ENCODE measurements at places on chromosomes 7 and 10.
A peak's percentile ranks its signal among the peaks of the same experiment; 100 is the strongest.

DNA sequence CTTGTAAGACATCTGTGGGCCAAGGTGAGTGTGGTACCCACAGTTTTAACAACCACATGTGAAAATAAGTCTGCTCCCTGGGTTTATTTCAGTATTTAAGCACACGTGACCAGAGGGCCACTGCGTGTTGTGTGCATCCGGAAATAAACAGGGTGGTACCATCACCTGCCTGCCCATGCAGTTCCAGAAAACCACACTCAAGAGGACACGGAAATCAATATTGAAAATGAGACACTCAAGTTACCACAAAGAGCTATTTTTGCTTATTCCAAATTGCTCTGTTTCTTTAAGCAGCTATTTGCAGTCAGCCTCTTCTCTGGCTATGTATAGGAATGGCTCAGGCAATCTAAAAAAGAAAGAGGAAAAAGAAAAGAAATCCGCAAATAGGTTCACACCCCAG is 71.8 kb upstream of the LOXL4 start:
- no peak for DNase-seq

- no peak for DNase-seq
Observed at GRCh38 chr7:77223261-77223660, 23.6 kb upstream of the FGL2 start.

GRCh38 chr10:1627945-1628344 is 109.4 kb downstream of the ADARB2 start:
- DNase-seq = no peak

- no peak for DNase-seq
Observed at GRCh38 chr7:93145354-93145753, 2.8 kb downstream of the SAMD9L start.

- no peak for DNase-seq
Observed at GRCh38 chr10:110410329-110411046, 87.2 kb upstream of the DUSP5 start.

DNA sequence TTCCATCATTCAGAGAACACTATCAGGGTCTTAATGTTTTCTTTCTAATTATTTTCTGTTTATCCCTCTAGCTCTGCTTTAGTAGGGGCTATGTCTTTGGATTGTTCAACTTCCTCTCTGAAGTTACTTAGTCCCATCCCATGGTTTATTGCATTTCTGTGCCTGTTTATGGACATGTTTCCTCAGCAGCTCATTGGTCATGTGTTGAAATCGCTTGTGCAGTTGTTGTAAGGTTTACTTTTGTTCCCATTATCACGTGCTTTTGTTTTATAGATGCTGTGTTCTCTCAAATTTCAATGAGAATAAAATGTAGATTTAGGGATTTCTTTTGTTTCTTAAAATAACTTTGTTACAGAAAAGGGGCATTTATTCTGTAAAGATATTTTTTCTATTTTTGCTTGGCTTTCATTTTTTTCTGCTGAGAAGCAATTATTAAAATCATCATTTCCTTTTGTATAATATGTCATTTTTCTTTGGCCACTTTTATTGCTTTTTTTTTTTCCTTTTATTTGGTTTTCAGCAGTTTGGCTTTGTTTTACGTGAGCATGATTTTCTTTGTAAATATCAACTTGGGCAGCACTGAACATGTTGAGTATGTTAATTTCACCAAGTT is 110.9 kb downstream of the CCDC7 start:
- DNase-seq = no peak

GRCh38 chr7:113835367-113835766 is 83.4 kb downstream of the PPP1R3A start:
- DNase-seq = no peak

- DNase-seq = no peak
Observed at GRCh38 chr7:121041516-121042148, 53.1 kb downstream of the CPED1 start.

GRCh38 chr7:151427705-151428377 is 12.1 kb downstream of the CRYGN start:
- DNase-seq = no peak

DNA sequence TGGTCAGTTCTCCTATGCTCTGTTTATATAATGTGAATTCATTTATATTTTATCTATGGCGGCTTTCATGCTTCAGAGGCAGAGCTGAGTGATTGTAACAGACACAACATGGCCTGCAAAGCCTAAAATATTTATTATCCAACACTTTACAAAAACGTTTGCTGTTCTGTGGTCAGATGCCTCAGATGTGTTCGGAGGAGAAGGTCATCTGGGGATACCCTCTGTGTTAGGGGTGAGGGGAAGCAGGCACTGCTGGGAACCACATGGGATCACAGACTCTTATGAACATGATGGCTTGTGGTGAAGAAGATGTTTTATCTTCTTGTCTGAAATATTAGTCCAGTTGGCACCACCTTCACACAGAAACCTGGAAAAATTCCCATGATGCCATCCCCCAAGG is 203.4 kb downstream of the PHTF2 start:
- DNase-seq = no peak

GRCh38 chr10:71708301-71708703 is 11.3 kb downstream of the C10orf105 start:
- DNase-seq = peak; percentile 79

DNA sequence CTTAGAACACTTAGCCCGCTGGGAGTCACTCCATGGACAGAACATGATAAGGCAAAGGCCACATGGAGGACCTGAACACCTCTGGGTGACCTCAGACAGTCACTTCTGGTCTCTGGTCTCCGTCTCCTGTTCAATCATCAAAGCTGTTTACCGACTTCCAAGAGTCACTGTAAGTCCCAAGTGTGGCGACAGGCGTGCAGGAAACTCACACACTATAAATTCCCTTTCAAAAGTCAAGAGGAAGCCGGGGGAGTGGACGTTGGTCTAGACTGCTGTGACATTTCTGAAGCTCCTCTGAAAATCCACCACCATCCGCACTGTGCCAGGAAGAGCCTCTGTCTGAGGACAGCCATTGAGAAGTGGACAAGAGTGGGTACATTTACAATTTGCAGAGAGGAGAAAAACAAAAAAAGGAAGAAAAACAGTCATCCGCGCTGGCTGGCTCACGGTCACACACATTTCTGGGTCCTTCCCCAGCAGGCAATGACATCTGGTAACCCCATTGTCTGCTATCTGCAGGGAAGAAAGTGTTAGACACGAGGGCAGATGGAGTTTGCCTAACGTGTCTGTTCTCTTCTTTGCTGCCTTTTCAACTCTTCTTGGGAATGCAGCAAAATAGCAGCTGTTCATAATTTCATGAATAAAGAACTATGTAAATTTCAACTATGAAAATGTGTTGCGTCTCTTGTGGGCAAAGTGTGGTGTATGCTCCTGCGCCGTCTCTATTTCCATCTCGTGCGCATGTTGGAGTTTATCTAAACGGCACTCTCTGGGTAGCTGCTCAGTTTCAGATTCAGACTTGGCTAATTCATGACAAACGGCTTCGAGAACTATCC is 32.9 kb upstream of the CUX1 start:
- DNase-seq = no peak

DNA sequence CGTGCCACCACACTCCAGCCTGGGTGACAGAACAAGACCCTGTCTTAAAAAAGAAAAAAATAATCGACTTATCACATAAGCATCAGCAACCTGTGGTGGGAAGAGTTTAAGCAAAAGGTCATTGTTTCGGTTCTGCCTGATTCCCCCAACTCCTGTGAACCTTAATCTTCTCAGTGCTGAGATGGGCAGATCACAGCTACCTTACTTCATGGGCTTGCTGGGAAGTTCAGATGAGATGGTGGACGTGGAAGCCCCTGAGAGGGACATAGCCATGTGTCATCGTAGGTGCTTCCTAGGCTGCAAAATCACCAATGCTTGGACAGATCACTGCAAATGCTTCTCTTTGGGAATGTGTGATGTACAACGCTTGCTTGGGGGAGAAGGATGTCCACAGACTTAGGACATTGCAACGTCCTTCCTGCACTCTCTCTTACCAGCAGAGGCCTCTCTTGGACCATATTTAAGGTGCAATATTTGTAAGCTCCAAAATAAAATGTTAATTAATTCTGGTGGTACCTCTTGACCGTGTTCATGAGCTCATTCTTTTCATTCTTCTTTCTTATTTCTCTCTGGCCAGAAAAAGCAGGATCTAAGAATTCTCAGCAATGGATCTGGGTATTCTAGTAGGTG is 8.6 kb downstream of the GJD4 start:
- DNase-seq = no peak

GRCh38 chr10:15037691-15038090 is 6.1 kb upstream of the OLAH start:
- DNase-seq = no peak

GRCh38 chr10:102776779-102777456 is 33.2 kb downstream of the WBP1L start:
- no peak for DNase-seq

GRCh38 chr10:118106426-118106825 is 59.7 kb upstream of the RAB11FIP2 start:
- no peak for DNase-seq

GRCh38 chr7:92433019-92433418 is 14.3 kb upstream of the GATAD1 start:
- DNase-seq = no peak

DNA sequence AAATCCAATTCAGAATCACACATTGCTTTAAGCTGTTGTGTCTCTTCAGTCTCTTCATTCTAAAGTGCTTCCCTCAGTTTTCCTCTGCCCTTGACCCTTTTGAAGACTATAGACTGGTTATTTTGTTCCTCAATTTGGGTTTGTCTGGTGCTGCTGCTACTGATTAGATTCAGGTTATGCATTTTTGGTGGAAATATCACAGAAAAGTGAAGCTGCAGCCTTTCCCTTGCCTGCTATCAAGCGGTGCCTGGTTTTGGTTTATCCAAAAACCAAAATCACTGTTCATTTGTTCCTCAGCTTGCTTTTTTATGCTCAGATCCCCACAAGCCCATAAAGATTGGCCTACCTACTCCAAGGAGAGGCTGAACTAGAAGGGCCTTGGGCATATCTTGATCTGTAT is 55.2 kb downstream of the ELMO1 start:
- no peak for DNase-seq

DNA sequence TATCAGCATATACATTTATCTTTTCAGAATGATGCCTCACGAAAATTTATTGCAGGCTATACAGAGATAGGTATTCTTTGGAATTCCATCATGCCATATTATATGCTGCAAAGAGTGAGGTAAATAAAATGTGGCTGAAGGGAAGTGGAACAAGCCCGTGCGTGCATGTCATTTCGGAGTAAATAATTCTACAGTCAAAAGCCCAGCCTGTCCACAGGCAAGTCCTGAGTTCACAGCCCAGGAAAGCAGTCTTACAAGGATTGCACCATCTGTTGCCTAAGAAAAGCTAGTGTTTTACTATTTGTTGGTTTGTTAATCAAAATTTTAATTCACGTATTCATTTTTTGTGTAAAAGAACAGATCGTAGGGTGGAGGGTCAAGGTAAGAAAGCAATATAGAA is 292.4 kb upstream of the AKR1E2 start:
- no peak for DNase-seq

GRCh38 chr7:1536743-1537534 is 6.4 kb downstream of the MAFK start:
- DNase-seq = no peak

- no peak for DNase-seq
Observed at GRCh38 chr7:45660901-45661211, 86.7 kb downstream of the ADCY1 start.

DNA sequence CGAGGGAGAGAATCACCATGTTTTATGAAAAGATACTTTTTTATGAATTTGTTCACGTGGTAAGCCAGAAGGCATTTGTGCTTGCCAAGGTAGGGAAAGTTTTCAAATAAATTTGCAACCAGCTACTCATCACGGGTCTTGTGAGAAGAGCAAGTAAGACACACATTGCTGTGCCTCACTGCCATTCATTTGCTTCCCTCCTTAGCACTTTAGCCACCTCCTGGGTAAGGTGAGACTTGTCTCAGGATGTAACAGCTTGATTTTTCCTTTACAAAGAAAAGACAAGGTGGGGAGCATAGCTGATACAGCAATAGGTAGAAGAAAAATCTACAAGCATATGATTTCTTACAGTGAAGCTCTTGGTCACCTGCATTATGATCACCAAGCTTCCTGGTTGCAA is 342.4 kb upstream of the GRM3 start:
- DNase-seq = no peak

- no peak for DNase-seq
Observed at GRCh38 chr7:156438011-156438410, 202.6 kb upstream of the RNF32 start.

- DNase-seq = no peak
Observed at GRCh38 chr10:11204351-11204942, 186.8 kb downstream of the CELF2 start.

- no peak for DNase-seq
Observed at GRCh38 chr7:35251606-35252310, 2.1 kb downstream of the TBX20 start.

DNA sequence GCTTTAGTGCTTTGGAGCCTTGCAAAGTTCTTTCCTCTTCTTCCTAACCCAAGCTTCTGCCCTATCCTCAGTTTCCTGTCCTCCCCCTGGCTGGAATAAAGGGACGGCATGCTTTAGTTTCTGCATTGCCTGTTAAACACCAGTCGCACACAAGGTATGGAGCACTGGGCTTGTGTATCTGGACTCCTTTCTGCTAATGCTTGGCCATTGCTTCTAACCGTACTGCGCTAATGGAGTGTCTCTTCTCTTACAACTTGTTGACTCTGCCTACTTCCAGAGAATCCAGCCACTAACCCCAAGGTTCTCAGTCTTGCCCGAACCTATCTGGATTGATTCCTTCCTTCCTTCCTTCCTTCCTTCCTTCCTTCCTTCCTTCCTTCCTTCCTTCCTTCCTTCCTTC is 120.6 kb downstream of the REEP3 start:
- no peak for DNase-seq

DNA sequence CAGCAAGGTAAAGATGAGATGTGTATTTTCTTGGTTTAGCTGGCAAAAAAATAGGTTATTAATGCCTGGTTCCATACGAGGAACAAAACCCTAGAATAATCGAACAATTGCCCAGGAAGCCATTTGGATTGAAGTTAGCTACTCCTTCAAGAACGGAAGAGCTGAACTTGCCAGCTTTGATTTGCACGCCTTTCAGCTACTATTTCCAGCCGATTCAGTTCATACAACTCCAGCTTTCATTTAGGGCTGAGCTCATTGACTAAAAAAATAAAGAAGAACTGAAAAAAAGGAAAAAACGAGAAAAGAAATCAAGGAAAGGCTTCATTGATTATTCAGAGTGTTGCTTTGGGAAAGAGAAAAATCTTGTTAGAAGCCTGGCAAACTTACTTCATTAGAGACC is 60.4 kb downstream of the PTN start:
- no peak for DNase-seq

GRCh38 chr10:124543971-124544370 is 82.3 kb downstream of the LHPP start:
- no peak for DNase-seq

DNA sequence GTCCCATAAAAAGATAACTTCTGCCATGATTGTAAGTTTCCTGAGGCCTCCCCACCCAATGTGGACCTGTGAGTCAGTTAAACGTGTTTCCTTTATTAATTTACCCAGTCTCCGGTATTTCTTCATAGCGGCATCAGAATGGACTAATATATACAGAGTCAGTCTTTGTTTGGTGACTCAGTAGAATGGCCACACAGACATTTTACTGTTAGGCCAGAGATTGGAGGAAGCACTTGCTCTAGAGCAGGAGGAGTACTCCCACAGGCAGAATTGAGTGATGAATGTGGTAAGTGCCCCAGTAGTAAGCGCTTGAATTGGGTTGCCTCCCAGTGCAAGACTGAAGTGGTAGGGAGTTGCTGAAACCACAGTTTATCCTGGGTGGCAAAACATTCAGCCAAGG is 149.5 kb upstream of the SMIM30 start:
- DNase-seq = no peak

Measured in stimulated activated naive CD8-positive, alpha-beta T cell treated with anti-CD3 and anti-CD28 coated beads, Interleukin-15, Interleukin-2, amounts not matched to agents 100 U/mL and 50 U/mL, for 24 hours (primary cell).